ENCODE measurements at places on chromosomes 16 and 17.
A peak's percentile ranks its signal among the peaks of the same experiment; 100 is the strongest.

DNA sequence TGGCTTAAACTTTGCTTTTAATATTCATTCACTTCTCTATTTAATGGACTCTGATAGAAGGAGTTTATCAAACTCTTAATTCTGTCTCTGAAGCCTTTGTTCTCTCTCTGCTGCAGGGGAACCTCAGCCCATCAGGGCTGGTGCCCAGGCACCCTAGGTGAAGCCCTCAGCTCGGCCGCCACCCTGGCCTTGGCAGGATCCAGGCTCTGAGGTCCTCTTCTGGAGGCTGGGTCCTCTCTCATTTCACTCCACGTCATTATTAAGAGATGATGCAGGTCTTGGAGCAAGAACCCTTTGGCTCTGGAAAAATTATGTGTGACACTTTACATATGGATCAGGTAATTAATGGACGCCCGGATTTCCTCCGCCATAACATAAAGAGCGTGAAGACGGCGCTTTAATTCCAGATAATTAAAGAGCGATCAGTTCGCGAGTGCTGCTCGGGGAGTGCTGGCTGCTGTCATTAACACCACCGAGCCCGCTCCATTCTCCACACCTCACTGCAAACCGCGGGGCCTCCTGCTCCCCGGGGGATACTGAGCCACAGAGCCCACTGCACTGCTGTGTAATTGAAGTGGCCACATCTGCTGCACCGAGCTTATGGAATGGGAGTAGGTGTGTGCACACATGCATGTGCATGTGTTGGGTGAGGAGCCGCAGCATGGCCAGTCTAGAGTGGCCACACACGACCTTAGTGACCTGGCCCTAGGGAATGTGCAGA lies 259.4 kb upstream of the TNRC6C start:
- DNase-seq: no peak

GRCh38 chr16:86823888-86824671 lies 245.7 kb downstream of the FOXL1 start:
- peak; percentile 69 for DNase-seq

DNA sequence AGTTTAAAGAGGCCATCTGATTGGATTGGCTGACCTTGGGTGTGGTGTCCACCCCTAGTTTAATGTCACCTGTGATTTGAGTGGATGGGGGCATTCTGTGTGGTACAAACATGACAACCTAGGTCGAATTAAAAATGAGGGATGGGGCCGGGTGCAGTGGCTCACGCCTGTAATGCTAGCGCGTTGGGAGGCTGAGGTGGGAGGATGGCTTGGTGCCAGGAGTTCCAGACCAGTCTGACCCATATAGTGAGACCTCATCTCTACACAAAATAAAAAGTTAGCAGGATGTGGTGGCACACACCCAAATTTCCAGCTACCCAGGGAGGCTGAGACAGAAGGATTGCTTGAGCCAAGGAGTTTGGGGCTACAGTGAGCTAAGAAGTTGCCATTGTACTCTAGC lies 14.4 kb downstream of the CNTROB start:
- DNase-seq: no peak

GRCh38 chr17:69717819-69718218 lies 303.3 kb downstream of the MAP2K6 start:
- no peak for DNase-seq

DNA sequence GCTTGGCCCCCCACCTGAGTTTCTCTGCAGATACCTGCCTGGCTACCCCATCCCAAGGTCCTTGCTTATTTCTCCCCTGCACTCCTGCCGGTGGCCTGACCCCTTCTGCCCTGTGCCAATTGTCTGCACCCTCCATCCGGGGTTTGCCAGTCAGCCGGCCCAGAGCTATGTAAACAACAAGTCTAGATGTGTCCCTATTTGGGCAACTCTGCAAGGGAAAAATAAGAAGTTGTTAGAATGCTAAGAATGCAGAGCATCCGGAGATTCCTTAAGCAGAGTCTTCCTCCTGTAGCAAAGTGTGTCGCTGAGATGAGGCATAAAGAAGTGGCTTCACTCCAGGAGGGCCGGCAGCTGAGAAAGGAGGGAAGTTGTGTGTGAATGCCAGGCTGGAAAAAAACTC lies 46.6 kb downstream of the RGS9 start:
- DNase-seq: no peak

DNA sequence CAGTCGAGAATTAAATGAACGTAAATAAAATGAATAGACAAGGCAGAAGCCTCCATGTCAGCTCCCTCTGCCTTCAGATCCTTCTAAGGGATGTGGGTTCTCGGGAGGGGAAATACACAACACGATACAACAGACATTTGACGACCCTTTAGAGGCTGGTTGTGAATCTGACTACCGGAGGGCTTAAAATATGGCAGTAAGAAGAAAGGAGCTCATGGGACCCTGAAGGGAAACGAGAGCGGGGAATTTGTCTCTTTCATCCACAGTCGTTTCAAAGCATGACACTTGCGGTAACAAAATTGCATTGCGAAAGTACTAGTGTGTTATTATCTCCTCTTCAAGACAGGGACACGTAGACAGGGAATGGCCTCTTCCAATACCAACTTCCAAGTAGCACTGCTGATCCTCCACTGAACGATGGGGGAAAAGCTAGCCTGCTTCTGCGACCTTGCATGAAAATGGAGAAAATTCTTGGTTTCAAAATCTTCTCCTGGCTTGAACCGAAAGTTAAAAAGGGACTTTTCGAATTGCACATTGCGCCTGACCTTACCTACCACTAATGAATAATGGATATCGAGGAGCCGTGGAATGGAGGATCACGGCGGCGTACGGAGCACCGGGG lies 1.2 kb upstream of the TNRC6C start:
- DNase-seq: no peak

DNA sequence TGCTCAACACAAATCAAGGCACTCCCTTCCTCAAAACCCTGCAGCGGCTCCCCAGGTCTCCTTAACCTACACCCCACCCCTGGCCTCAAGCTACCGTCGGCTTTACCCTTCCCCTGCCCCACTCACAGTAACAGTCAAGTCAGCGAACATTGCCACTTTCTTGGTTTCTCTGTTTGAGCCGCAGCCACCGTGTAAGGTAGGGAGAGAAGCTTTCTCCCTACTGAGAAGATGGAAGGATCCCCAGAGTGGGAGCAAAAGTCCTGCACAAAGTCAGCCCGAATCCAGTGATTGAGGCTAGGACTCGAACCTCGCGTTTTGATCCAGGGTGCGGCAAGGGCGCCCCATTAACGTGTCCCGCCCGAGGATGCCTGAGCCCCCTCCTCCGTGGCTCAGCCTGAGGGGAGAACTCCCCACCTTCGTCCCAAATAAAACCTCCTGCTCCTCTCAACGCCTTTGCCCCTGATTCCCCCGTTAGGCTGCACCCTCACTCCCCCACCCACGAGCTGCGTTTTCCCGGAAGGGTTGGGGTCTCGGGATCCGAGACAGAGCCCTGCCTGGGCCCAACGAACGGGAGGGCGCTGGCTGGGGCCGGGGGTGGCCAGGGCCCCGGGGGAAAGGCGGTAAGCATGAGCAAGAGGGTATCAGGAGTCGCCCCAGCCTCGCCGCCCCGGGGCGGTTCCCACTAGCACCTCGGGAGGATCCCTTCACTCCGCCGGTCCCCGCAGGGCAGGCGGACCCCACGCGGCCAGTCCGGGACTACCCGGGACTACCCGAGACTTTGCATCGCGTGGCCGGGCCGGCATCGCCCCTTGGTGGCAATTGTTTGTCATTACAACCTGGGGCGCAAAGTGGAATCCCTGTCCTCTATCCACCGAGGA lies 9.9 kb upstream of the NAGS start:
- no peak for DNase-seq

GRCh38 chr17:78890498-78890897 lies 12.5 kb downstream of the CEP295NL start:
- DNase-seq: no peak

GRCh38 chr17:70320673-70321345 lies 151.5 kb downstream of the KCNJ2 start:
- DNase-seq: no peak

- DNase-seq: no peak
These were observed 75.8 kb upstream of the ENDOV start for GRCh38 chr17:80339118-80339517.

DNA sequence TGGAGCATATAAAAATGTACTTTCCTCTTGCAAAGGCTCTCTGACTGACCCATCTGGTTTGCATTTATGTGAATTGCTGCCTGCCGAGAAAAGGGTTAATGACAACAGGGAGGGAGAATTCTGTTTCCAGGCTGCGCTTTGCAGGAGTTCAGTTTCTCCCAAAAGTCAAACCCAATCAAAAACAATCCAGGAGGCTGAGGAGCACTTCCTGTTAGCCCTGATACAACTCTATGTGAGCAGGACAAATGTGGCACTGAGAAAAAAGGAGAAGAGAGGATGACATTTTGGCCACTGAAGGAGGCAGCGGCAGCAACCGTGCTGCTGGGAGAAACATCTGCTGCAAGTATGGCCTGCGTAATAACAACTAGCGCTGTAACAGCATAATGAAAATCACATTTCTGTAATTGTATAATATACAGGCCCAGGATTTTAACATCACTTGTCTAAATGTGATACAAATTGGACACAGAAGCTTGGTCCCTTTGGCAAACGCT lies 26.8 kb upstream of the ELAC2 start:
- no peak for DNase-seq

DNA sequence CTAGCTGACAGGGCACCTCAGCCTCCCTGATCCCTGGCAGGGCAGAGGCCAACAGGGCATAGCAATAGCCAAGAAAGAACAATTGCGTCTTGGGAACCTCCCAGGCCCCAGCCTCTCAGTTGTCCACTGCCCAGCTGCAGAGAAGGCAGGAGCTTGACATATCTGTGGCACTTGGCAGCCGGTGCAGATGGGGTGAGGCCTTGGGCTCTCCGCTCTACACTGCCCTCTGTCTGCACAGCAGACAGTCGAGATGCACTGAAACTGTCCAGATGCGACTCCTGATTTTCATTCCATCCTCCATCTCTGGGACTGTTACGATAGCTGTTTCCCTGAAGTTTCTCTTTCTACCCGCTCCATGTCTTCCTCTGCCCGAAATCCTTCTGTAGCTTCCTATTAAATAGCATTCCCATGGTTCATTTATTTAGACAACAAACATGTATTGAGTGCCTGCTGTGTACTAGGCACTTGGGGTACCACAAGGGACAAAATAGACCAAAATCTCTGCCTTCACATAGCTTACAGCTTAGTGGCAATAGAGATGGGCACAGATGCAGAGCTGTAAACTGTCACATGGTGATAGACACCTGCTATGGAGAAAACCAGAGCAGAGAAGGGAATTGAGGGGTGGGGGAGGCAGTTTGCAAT lies 3.3 kb downstream of the POLR3E start:
- DNase-seq: peak; percentile 21

Data from smooth muscle cell of the brain vasculature (primary cell).